NCI-H1105 (cell line): ENCODE measurements at places on chromosomes 1 and 21.
A peak's percentile ranks its signal among the peaks of the same experiment; 100 is the strongest.

GRCh38 chr1:87404296-87404695, 75.6 kb downstream of the LMO4 start:
- DNase-seq = no peak

- no peak for DNase-seq
Measured at GRCh38 chr1:74474585-74474984, 37.8 kb downstream of the LRRC53 start.

GRCh38 chr1:59736744-59737143, 78.0 kb upstream of the HOOK1 start:
- no peak for DNase-seq

DNA sequence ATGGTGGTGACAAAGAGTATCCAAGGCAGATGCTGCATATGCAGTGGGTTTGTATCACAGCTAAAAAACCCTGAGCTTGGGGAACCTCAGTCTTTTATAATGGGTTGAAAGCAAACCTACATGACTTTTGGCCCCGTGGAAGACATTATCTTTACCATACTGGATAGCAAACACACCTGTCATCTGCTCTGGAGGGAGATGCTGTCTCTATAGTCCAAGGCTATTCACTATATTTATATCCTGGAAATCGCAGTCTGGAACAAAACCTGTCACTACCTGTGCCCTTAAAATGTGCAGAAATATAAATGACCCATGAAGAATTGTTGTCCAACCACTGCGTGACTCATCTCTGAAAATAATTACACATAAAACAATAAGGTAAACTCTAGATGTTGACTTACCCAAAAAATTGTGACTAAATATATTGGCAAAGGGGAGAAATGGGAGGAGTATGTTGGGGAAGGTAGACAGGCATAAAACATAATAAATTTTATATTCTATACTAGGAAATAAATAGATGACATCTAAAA, 121.0 kb upstream of the CXADR start:
- no peak for DNase-seq

GRCh38 chr1:230864441-230864840, 3.9 kb downstream of the C1orf198 start:
- DNase-seq = no peak

GRCh38 chr1:173862769-173863223, 5.0 kb downstream of the GAS5 start:
- DNase-seq = no peak

DNA sequence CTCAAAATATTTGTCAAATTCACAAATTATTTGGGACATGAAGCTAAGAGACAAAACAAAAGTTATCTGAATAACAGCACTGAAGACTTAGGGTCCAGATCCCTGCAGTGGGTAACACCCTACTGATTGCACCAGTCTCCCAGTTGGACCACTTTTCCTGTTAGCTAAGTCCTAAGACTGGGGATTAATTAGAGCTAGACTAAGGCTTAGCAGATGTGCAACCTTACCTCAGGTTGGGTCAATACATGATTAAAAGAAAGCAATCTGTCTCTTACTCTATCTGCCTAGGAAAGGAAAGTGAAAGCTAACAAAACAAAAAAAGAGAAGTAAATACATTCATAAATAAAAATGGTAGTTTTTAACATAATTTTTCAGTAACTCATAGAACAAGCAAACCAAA, 737.2 kb upstream of the CHRM3 start:
- no peak for DNase-seq

GRCh38 chr1:45989249-45989648, 143.2 kb downstream of the PIK3R3 start:
- DNase-seq = no peak

DNA sequence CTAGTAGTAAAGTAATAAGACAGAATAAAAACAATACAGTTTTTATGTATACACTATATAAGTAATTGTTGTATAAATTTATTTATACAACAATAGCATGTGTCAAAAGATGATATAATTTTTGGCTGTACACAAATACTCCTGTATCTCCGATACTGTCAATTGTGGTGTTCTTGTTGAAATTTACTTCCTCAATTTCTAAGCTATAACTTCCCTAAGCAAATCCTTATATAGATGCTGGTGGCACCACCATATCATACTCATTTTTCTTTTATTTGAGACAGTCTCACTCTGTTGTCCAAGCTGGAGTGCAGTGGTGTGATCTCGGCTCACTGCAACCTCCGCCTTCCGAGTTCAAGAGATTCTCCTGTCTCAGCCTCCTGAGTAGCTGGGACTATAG, 141.0 kb upstream of the HP1BP3 start:
- no peak for DNase-seq

GRCh38 chr1:240194120-240194519, 102.4 kb downstream of the FMN2 start:
- DNase-seq = no peak

- no peak for DNase-seq
Measured at GRCh38 chr1:61279570-61279969, 197.2 kb downstream of the NFIA start.

GRCh38 chr1:233805786-233806185, 98.7 kb upstream of the SLC35F3 start:
- DNase-seq = no peak

- no peak for DNase-seq
Measured at GRCh38 chr1:202304375-202304774, 37.4 kb downstream of the UBE2T start.

- no peak for DNase-seq
Measured at GRCh38 chr1:229094476-229095311, 176.2 kb upstream of the RAB4A start.

- no peak for DNase-seq
Measured at GRCh38 chr1:156586892-156587477, 4.6 kb upstream of the NAXE start.

DNA sequence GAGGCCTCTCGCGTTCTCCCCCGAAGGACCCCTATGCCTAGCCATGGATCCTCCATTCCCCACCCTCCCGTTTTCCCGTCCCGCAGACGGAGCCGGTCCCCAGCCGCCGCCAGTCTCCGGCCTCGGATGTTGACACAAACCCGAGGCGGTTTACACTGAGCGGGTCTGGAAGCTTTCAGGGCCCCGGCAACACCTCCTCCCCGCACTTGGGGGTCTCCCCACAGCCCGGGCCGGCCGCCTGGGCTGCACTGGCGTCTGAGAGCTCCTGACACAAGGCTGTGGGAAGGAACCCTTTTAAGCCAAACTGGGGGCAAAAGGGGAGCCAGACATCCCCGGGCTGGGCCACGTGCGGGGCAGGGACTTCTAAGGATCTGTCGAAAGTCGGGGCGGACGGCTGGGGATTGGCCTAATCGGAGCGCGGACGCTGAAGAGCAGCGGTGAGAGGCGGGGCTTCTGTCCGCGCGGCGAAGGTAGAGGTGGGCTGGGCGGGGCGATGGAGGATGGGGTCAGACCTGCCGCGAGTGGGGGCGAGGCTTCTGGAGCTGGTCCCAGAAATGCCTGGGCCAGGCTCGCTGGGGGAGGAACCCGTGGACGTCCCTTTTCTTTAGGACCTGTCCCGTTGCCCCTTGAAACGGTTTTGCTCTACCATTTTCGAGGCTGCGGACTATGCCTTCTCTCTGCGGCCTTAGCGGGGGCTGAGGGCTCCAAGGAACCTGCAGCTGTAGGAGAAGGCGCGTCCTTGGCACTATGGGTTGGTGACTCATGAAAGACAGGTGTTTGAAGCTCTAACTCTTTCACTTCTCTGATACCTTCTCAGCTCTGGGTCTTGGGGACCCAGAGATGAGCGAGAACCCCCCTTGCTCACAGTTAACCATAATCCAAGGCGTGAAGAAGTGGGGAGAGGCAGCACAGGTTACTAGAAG, 1.2 kb upstream of the HPCAL4 start:
- DNase-seq = peak; percentile 63

DNA sequence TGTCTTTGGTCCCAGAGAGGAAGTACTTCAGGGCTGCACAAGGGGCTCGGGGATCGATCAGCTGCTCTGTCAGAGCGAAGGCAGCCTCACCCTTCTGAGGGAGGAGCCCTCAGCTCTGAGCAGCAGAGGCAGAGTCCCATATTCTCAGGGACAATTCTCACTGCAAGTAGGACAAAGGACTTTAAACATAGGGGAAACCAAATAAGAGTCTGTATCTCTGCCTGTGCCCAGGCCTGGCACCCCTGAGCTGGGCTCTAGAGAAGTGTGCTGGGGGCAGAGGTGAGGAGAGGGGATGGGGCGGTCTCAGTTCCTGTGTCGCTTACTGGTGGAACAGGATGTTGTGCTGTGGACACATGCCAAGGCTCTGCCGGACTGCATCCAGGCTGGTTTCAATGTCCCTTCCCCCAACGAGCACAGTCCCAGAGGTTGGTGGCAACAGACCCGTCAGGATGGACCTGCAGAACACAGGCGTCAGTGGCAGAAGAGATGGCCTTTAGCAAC, 76.6 kb downstream of the ABCA4 start:
- DNase-seq = no peak

GRCh38 chr1:12556368-12556930, 61.6 kb downstream of the DHRS3 start:
- DNase-seq = no peak

GRCh38 chr21:46081022-46081861, 16.7 kb upstream of the COL6A2 start:
- DNase-seq = no peak

GRCh38 chr1:229043115-229043514, 227.8 kb upstream of the RAB4A start:
- no peak for DNase-seq

DNA sequence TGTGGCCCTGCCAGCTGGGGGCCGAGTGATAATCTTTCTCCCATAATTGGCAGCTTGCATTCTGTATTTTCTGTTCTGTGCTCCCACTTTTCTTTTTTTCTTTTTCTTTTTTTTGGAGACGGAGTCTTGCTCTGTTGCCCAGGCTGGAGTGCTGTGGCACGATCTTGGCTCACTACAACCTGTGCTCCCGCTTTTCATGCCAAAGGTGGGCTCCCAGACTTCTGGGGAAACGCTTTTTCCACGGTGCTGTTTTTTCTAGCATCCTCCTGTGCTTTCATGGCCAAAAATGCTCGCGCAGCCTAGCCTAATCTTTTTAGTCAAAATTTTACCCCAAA, 585 bp upstream of the AHCTF1 start:
- no peak for DNase-seq

DNA sequence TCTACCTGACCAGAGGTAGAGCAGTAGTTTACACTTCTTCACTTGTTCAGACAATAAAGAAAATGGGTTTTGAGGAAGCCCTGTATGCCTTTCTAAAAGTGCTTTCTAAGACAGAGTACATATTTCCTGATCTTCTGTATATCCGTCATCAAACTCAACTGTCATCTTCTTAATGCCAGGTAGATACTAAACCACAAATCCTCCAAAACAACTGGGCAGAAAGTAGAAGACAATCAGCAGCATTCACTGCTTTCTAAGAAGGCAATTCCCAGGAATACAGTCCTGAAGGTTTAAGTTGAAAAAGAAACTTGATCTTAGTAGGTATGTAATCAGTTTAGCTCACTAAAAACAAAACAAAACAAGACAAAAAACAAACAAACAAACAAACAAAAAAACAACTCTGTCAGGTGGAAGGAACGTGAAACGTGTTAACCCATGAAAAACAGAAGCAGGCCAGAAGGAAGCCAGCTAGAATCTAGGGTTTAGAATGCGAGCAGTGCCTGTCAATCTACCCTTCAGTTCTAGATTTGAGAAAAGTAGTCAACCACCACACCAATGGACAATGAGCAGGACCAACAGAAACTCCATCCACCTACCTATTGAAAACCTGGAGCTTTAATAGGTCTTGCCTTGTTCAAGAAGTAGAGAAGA, 59.2 kb downstream of the LEPR start:
- no peak for DNase-seq

DNA sequence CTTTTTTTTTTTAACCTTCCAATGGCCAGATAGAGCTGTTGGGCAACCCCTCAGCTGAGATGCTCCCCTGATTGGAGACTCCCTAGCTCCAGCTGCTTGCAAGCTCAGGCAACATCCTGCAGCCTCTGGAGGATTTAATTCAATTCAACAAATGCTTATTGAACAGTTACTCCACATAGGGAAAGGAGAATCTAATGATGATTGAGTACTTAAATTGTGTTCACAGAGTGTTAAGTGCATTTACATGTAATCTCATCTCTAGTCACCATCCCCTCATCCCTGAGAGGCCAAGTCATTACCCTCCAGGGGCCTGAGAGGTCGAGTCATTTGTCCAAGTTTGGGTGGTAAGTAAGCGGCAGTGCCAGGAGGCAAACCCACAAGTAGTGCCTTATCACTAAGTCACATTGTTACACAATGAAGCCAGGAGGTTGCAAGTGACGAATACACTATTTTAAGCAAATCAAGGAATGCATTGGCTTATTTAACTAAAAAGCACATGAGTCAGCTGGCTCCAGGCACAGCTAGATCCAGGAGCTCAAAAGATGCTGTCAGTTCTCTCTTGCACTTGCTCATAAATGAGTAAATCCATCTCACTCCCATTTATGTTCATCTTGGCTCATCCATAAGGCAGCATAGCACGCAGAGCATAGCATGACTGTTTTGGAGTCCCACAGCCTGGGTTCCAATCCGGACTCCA, 64.3 kb downstream of the OPTC start:
- peak; percentile 1 for DNase-seq

- DNase-seq = no peak
Measured at GRCh38 chr21:43361127-43361492, 65.8 kb downstream of the SIK1 start.

- DNase-seq = no peak
Measured at GRCh38 chr1:209086486-209087192, 496.9 kb upstream of the CAMK1G start.

DNA sequence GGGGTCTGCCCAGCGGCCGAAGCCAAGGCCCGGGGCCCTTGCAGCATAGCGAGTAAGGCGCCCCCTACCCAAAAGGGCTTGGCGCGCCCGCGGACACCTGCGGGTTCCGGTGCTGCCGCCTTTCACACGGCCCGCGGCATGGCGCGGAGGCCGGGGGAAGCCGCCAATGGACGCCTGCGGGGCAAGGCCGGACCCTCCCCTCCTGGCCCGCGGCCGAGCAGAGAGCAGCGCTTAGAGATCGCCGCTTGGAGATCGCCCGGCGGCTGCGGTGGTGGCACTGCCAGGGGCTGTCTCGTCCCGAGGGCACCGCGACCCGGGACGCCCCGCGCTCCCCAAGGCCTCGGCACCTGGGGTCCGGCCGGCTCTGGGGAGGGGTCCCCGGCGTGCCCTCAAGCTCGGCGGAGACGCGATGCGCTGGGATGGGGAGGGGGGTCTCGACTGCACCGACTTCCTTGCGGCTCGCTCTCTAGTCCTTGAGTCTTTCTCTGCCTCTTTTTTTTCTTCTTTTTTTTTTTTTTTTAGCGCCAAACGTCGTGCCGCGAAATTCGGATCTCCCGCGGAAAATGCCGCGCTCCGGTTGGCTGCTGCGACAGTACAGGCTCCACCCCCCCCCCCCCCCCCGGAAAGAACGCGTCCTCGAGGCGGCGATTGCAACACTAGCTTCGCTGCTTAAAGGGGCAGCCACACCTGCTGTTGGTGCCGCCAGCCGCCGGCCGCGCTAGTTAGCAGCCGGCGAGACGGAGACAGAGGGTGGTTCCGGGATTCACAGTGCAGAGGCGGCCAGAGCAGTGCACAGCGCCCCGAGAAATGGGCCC, at the start of gene E2F2:
TSS of gene E2F2 (minus strand) at position 487 of the 815 bp plus-strand sequence. CDS start at position 47, 440 bp downstream.
- DNase-seq = peak; percentile 90

DNA sequence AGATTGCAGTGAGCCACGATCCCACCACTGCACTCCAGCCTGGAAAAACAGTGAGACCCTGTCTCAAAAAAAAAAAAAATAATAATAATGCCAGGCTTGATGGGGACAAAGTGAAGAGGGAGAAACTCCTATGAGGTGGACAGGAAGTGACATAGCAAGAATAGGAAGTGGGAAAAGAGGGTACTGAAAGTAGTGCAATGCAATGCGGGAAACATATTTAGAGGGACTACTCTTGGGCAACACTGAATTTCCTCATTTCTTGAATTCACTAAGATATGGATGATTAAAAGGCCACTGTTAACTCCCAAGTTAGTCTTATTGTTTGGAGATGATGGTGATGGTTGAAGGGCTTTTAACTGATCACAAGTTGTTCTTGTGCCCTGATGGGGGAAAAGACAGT, 21.6 kb upstream of the KCNA2 start:
- no peak for DNase-seq
